Stimulated activated CD8-positive, alpha-beta memory T cell treated with anti-CD3 and anti-CD28 coated beads, Interleukin-12 subunit alpha, Interleukin-12 subunit beta, amount 100 ng/mL, for 4 hours (primary cell): ENCODE measurements at places on chromosomes 11 and 22.

- no peak for DNase-seq
These were observed 10.4 kb downstream of the MLC1 start for GRCh38 chr22:50074551-50075530.

GRCh38 chr22:43467216-43467940, 55.6 kb downstream of the MPPED1 start:
- no peak for DNase-seq

- no peak for DNase-seq
These were observed 49.6 kb downstream of the PDE2A start for GRCh38 chr11:72624496-72625201.

DNA sequence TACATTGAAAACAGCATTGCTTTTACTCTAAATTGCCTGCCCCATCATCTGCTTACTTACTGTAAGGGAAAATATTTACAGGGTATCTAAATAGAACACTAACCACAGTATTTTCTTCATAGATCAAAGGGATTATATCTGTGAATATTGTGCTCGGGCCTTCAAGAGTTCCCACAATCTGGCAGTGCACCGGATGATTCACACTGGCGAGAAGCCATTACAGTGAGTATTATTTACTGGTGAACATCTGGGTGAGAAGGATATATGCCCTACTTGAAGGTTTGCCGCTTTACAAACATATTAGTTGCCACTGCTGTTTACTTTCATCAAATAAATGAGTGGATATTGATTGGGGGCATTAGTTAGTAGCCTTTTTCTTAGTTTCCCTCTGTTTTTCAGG, 5.9 kb upstream of the CNTF start:
- no peak for DNase-seq

- DNase-seq: no peak
These were observed 861.6 kb downstream of the METTL15 start for GRCh38 chr11:28969832-28970231.

DNA sequence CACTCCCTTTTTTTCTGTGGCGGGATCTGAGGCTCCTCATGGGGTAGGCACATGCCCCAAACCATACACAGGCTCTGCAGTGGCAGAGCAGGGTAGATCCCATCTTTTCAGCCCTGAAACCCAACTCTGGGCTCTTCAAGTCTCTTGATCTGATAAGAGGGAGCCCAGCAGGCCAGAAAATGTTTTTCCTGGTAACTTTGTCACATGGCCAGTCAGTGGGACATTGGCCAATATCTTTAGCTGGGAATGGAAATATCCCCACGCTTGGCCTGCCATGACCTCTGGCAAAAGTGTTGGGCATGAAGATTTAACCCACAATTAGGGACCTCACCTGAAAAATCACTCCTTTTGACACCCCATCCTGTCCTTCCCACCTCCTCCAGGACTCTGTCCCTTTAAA, 8.1 kb downstream of the INPP5J start:
- no peak for DNase-seq

GRCh38 chr11:8356721-8357504, 93.2 kb upstream of the LMO1 start:
- no peak for DNase-seq

DNA sequence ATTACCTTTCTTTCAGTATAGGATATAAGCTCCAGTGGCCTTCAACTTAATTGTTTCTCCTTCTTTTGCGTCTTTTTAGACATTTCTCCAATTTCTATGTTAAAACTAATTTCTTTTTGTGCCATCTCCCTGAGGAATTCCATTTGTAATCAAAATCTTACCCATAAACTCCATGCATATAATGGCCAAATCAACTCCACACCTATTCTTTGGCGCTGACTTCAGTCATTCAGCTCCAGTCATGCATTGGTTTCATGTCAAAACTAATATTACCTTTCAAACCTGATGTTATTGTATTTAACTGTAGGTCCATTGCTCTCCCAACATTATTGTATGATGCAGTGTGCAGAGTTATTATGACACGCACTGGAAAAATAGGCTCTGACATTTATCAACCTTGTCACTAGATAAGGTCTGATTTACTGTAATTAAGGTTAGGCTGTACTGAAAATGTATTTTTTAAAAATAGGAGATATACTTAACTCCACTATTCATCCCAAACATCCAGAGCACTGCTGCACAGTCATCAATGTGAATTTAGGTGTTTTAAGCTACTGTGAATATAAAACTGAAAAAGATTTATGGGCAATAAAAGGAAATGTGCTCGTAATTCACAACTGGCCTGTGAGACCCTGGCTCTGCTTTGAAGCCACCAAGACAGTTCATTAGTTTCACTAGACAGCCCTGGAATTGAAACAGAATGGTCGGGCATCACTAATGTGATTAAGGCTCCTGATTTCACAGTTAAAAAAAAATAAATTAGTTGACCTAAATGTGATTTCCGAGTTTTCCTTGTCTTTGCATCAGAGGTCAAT, 180.6 kb upstream of the GRIA4 start:
- DNase-seq: no peak
